ENCODE measurements at places on chromosomes 13 and 19.

GRCh38 chr13:93226623-93227279 is at the start of gene GPC6:
TSS of gene GPC6 (plus strand) at chr13:93226807.
- DNase-seq: no peak

DNA sequence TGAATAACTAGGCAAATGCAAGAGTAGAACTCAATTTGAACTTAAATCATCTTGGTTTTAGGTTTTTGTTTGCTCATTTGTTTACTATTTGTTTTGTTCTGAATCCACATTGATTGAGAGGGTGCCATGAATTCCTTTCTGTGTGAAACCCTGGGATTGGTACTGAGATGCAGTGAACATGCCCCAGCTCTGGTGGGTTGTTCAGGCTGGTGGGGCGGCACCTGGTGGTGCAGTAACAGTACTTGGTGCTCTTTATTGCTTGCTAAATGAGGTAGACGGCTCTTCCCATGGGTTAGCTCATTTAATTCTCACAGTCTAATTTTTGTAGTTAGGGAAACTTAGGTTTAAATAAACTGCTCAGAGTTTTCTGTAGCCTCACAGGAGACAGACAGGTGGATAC is 48.4 kb downstream of the WASF3 start:
- no peak for DNase-seq

- DNase-seq: no peak
Observed at GRCh38 chr13:101730420-101731000, 278.0 kb downstream of the ITGBL1 start.

DNA sequence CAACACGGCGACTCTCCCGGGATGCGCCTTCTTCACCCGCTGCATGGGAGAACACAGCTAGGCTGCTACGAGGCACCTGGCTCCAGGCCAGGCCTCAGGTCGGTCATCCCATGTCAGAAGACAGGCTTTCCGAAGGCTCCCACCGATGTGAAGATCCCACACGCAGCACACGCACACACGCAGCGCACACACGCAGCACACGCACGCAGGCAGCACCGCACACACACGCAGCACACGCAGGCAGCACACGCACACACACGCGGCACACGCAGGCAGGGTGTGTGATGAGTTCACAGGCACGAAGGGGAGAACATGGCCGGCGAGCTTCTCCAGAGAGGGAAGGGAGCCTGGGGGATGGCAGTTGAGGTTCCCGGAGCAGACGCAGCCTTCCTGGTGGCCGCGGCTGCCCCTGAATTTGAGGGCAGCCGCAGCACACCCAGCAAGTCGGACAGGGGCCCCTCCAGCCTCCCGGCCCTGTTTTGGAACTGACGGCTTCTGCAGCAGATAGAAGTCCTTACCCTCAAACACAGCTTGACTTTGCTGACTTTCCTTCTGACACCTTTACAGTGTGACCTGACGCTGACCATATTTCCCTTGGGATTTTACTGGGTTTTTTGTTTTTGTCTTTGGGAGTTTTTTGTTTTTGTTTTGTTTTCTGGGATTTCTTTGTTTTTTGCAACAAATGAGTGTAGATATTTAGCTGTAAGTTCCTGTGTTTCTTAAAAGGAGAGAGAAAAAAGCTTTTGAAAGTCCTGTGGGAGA is 55.9 kb downstream of the RASA3 start:
- DNase-seq: no peak
